GM04504 (cell line): ENCODE measurements at places on chromosomes 12 and 14.
A peak's percentile ranks its signal among the peaks of the same experiment; 100 is the strongest.

DNA sequence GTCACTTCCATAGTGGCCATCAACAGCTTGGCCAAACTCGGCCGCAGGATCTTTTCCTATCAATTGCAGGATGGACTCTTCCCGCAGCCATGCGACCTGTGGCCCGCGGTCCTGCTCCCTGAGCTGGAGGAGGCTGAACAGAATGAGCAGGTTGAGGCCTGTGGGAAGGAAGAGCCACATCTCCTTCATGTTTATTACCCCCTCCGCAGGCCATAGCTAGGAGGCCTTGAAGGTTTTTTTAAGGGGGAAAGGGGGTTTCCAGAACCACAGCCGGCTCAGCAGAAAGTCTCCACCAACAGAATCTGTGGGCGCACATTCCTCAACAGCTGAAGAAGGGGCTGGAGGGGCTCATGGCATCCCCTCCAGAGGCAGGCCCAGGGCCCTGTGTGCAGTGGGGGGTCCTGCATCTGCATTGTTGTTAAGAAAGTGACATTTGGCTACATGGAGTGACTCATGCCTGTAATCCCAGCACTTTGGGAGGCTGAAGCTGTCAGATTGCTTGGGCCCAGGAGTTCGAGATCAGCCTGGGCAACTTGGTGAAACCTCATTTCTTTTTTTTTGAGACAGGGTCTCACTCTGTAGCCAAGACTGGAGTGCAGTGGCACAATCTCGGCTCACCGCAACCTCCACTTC lies 25.2 kb upstream of the PPP1R13B start:
- no peak for DNase-seq

DNA sequence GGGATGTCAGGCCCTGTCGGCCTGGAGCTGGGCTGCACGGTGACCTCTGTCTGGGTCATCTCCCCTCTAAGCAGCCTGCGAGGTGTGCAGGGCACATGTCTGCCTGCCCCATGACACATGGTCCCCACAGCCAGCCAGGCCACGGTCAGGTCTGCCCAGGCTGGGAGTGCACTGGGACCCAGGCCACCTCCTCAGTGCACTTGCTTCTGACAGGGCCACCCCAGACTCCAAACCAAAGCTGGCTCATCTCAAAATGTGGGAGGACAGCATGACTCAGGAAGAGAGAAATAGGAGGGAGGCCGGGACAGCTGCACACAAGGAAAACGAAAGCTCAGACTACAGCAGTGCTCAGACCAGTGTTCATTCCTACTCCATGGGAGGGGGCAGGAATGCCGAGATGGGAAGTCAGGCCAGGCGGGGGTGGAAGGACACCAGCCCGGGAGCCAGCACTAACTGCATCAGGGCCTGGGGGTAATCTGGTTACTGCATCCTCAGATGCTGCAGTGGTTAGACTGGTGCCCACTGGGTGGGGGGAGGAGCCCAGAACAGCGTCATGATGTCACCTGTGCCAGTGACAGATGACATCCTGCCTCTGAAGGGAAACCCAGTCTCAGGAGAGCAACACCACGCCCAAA lies 4.0 kb downstream of the P2RX2 start:
- peak; percentile 42 for DNase-seq

DNA sequence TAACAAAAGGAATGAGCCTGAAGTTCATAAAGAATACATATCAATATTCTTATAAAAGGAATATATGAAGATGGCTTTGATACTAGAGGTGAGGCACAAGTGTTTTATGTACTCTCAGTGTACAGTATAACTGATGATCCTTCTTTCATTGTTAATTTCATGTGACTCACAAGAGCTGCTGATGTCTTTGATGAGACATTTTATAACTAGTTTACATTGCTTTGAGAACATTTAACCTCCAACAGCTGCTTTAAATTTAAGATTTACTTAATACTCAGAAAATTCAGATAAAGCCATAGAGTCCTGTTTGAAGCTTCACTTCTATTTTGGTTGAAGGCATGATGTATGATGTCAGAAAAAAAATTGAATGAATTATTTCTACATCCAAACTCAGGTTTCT lies 59.8 kb downstream of the WASHC4 start:
- DNase-seq: peak; percentile 13

GRCh38 chr12:105275997-105276733 lies 40.2 kb upstream of the APPL2 start:
- no peak for DNase-seq

DNA sequence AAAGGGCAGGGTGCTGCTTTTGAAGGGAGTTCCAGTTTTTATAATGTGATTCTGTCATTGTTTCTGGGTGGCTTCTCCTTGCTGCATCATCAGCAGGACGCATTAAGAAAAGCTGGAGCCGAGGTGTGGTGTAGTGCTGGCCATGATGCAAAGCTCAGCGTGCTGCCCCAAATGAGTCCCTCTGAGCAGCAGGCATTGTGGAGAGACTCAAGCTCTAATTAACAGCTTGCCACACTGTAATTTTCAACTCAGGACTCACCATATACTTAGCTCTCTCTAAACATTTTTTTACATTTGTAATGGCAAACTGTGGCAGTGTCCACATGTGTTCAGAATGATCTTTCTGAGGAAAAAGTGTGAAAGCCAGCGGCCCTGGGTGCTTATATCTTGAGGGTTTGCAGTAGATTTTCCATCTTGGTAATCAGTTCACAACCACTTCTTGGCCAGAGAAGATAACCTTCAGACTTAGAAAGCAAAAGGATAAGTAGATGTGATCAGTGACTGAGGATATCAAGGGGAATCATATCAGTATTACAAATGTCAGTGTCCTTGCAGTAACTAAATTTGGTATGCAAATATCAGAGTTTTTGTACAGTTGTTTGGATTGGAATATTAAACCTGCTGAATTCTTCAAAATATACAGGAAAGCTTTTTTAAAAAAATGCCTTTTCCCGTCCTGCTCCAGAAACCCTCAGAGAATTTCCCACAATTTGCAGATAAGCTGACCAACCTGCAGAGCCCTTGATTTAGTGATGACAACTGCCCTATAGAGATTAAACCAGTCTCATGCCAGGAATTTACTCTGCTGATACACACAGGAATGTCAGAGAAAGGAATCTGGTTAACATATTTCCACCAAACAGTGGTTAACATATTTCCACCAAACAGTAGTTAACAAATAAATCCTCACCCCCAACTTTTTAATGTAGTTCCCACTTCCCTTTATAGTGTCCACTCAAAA lies 63.6 kb downstream of the DAAM1 start:
- DNase-seq: no peak

GRCh38 chr12:6816598-6816997 lies 5.0 kb upstream of the GPR162 start:
- no peak for DNase-seq
